ENCODE measurements at places on chromosomes 12 and 14.

GRCh38 chr14:42563313-42563712 lies 956.6 kb downstream of the LRFN5 start:
- H3K36me3 ChIP-seq, result no peaks in the 10 kb centered on the region
- DNase-seq, result no peak
- H3K27ac ChIP-seq, result no peak overlapping the region
- H3K4me1 ChIP-seq, result no peaks in the 10 kb centered on the region

GRCh38 chr12:27561535-27562350 lies 37.7 kb downstream of the PPFIBP1 start:
- H3K27me3 ChIP-seq, result no peaks in the 10 kb centered on the region
- DNase-seq, result no peak
- H3K4me1 ChIP-seq, result peaks cover 9% of the 10 kb centered on the region

DNA sequence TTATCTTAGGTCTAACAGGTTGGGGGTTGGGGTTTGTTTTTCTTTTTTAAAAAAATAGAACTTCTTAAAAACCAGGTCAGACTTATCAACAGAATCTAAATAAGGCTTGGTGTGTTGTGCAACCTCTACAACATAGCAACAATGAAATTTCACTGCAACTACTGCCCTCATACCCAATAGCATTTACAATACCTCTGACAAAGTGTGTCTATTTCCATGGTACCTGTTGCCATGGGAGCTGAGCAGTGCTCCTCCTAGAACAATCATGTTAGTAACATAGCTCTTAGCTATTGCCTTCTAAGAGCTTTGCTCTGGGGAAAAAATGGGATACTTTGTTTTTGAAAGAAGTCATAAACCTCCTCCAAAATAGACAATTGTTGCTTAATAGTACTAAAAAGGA lies 103.3 kb upstream of the CCDC175 start:
- DNase-seq, result no peak
- no peak overlapping the region for H3K4me3 ChIP-seq
- no peak overlapping the region for H3K27ac ChIP-seq
- peaks cover 9% of the 10 kb centered on the region for H3K27me3 ChIP-seq
- no peaks in the 10 kb centered on the region for H3K36me3 ChIP-seq

GRCh38 chr12:2262449-2262848 lies 209.7 kb downstream of the CACNA1C start:
- peaks cover 3% of the 10 kb centered on the region for H3K4me1 ChIP-seq
- H3K4me3 ChIP-seq, result no peak overlapping the region
- no peaks in the 10 kb centered on the region for H3K36me3 ChIP-seq

GRCh38 chr12:117158911-117159553 lies 31.2 kb downstream of the FBXO21 start:
- peaks cover 3% of the 10 kb centered on the region for H3K4me1 ChIP-seq
- H3K27me3 ChIP-seq, result no peaks in the 10 kb centered on the region
- H3K27ac ChIP-seq, result no peak overlapping the region
- peaks cover 47% of the 10 kb centered on the region for H3K36me3 ChIP-seq

DNA sequence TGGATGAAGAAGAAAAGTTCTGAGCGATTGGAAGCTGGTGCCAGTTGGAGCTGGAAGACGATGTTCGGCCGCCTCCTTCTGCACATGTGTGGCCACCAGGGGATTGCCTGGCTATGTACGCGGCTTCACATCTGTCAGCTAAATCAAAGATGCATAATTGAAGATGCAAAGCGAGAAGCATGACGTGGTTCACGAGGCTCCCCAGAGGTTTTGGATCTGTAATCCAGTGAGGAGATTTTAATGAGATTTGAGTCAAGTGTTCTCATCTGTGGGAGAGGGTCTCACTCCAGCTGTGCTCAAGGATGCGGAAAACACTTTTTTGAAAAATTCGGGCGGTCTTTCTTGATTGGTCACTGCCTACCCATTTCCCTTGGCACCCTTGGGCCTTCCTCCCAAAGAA lies 94.6 kb downstream of the PAX9 start:
- no peaks in the 10 kb centered on the region for H3K4me1 ChIP-seq
- H3K36me3 ChIP-seq, result no peaks in the 10 kb centered on the region
- no peak overlapping the region for H3K4me3 ChIP-seq
- H3K27me3 ChIP-seq, result no peaks in the 10 kb centered on the region
- no peak overlapping the region for H3K27ac ChIP-seq

- H3K27ac ChIP-seq, result no peak overlapping the region
- no peak for DNase-seq
- H3K4me3 ChIP-seq, result no peak overlapping the region
- peaks cover 24% of the 10 kb centered on the region for H3K4me1 ChIP-seq
These were observed 904 bp downstream of the CACNA1C start for GRCh38 chr12:2053691-2054090.

GRCh38 chr12:65536876-65537681 lies 258.6 kb downstream of the MSRB3 start:
- no peaks in the 10 kb centered on the region for H3K27me3 ChIP-seq
- H3K36me3 ChIP-seq, result no peaks in the 10 kb centered on the region
- no peak overlapping the region for H3K4me3 ChIP-seq
- H3K27ac ChIP-seq, result no peak overlapping the region

DNA sequence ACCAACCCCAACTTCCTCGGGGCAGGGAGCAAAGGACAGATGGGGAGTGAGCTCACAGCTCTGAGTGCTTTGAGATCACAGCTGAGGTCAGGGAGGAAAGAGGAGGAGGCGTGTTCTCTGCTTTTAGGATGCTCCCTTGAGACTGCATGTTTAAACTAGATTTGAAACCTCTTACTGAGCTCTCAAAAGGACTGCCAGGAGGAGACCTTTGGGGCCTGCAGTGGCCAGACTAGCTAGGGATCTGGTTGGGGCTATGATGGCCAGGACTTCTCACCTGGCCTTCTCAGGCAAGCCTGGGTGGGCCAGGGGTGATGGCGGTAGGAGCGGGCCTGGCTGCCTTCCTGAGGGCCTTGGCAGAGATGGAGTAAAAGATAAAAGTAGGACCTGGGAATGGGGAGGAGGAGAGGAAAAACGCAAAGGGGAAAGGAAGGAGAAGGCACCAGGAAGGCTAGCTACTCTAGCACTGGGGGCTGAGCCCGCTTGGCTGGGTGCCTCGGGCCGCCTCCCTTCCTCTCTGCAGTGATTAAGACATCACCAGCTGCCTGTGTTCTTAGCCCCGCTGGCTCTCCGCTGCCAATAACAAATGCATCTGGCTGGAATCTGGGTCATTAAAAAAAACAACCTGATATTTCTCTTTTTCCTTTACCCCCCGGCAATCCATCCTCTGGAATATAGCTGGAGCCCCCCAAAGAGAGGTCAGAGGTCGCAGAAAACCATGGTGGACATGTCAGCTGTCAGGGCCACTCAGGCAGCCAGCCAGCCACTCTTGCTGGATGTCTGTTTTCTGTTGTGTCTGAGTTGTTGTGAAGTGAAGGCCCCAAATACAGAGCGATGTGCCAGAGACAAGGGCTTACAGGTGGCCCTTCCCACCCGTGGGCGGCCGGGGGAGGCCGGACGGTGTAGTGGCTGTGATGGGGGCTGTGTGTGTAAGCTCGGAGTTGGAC lies 141.3 kb downstream of the TSPAN9 start:
- H3K36me3 ChIP-seq, result no peaks in the 10 kb centered on the region
- H3K4me1 ChIP-seq, result no peaks in the 10 kb centered on the region
- no peak overlapping the region for H3K27ac ChIP-seq
- H3K4me3 ChIP-seq, result no peak overlapping the region
- peaks cover 9% of the 10 kb centered on the region for H3K27me3 ChIP-seq
- DNase-seq, result no peak

- no peak for DNase-seq
- H3K4me1 ChIP-seq, result no peaks in the 10 kb centered on the region
- H3K36me3 ChIP-seq, result no peaks in the 10 kb centered on the region
These were observed 31.0 kb downstream of the SIX1 start for GRCh38 chr14:60618241-60618640.

GRCh38 chr14:64971943-64972791 lies at the start of gene RAB15:
TSS of gene RAB15 (minus strand) at chr14:64972336. CDS start at chr14:64972076, 260 bp downstream.
- DNase-seq, result peak; percentile 66
- H3K4me3 ChIP-seq, result peak within 1 kb of the TSS; percentile 80
- no peak within 1 kb of the TSS for H3K27ac ChIP-seq
- no peaks in the 10 kb centered on the region for H3K36me3 ChIP-seq

DNA sequence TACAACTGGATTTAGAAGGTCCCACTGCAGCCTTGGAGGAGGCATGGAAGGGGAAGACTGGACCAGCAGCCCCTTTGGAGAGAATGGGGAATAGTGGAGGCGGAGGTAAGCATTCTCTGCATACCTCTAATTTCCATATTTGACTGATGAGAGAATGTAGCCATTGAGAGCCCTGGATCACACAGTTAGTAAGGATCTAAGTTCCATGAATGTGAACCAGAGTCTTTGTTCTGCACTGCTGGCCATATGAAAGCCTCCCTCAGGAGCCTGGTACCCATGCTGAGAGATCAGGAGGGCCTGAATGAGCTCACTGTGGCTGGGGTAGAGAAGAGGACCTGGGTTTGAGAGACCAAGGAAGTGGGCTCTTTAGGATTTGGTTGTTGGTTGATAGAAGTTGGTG lies 192.1 kb downstream of the TMEM132C start:
- H3K4me1 ChIP-seq, result no peaks in the 10 kb centered on the region
- no peak for DNase-seq
- no peak overlapping the region for H3K4me3 ChIP-seq
- H3K27me3 ChIP-seq, result no peaks in the 10 kb centered on the region
- H3K36me3 ChIP-seq, result no peaks in the 10 kb centered on the region

DNA sequence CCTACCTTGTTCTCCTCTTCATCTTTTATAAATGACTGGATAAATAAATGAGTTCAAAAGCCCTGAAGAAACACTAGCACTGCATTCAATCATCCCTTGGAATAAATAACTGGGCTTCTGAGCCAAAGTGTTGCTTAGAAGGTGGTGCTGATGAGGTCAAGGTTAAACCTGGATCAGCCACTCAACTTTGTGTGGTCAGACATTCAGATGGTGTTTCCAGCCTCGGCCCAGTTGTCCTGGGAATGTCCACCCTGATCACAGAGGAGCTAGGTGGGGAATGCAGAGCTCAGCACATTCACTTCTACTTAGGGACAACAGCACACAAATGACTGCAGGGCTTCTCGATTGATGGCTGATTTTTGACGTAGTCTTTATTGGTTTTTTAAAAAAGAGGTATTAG lies 88.7 kb downstream of the SLC8A3 start:
- H3K4me3 ChIP-seq, result no peak overlapping the region
- DNase-seq, result no peak
- peaks cover 24% of the 10 kb centered on the region for H3K27me3 ChIP-seq
- H3K4me1 ChIP-seq, result no peaks in the 10 kb centered on the region

- no peaks in the 10 kb centered on the region for H3K4me1 ChIP-seq
- no peak for DNase-seq
- no peak overlapping the region for H3K27ac ChIP-seq
- H3K4me3 ChIP-seq, result no peak overlapping the region
- no peaks in the 10 kb centered on the region for H3K36me3 ChIP-seq
- peaks cover 18% of the 10 kb centered on the region for H3K27me3 ChIP-seq
These were observed 120.7 kb upstream of the PCED1B start for GRCh38 chr12:46958599-46959290.

GRCh38 chr12:124191024-124191359 lies 103.9 kb upstream of the RFLNA start:
- no peaks in the 10 kb centered on the region for H3K27me3 ChIP-seq
- DNase-seq, result peak; percentile 22
- peaks cover 12% of the 10 kb centered on the region for H3K4me1 ChIP-seq

DNA sequence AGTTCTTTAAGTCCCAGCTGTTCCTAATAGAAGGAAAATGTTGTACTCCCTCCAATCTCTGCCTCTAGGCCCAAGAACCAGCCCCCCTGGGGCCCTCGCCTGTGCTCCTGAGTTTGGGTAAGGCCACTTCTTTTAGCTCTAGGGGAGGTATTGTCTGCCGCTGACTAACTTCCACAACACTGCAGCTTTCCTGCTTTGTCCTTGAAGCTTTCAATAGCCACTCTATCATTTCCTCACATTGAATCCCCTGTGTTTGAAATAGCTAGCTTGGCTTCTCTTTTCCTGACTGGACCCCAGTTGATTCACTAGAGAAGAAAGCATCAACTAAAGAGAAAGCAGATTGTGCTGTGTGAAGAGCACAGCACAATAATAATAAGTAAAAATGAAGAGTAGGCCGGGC lies 28.8 kb downstream of the KRT80 start:
- peaks cover 15% of the 10 kb centered on the region for H3K27me3 ChIP-seq
- peaks cover 6% of the 10 kb centered on the region for H3K36me3 ChIP-seq
- peak overlapping the region; percentile 8 for H3K27ac ChIP-seq
- H3K4me3 ChIP-seq, result no peak overlapping the region
- no peak for DNase-seq
- H3K4me1 ChIP-seq, result peaks cover 55% of the 10 kb centered on the region

GRCh38 chr12:2008677-2009076 lies 4.4 kb upstream of the DCP1B start:
- H3K4me3 ChIP-seq, result no peak overlapping the region
- peaks cover 22% of the 10 kb centered on the region for H3K27me3 ChIP-seq
- H3K27ac ChIP-seq, result no peak overlapping the region
- peaks cover 6% of the 10 kb centered on the region for H3K36me3 ChIP-seq

DNA sequence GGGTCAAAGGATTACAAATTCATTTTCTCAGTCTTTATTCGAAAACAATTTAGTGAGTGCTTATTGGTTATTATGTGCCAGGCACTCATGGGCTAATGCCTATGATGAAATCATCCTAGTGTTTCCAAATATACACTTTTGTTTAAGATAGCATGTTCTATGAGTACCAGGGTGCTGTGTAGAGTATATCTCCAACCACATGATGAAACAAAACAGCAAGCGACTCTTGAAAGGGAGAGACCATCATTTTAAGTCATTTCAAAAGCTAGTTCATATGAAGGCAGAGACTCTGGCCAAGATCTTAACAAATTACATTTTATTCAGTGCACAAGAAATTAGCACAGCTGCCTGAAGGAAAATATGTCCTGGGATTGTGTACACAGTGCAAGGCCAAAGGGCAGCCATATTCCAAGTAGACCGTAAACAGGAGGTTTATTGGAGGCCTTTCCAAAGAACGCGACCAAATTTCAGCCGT lies 204.2 kb downstream of the EFCAB11 start:
- peaks cover 4% of the 10 kb centered on the region for H3K36me3 ChIP-seq
- no peak for DNase-seq
- peaks cover 17% of the 10 kb centered on the region for H3K4me1 ChIP-seq
- H3K27me3 ChIP-seq, result no peaks in the 10 kb centered on the region

- no peak for DNase-seq
- H3K36me3 ChIP-seq, result no peaks in the 10 kb centered on the region
- peaks cover 5% of the 10 kb centered on the region for H3K27me3 ChIP-seq
- H3K4me1 ChIP-seq, result peaks cover 26% of the 10 kb centered on the region
- no peak overlapping the region for H3K4me3 ChIP-seq
These were observed 47.6 kb upstream of the HIF1A start for GRCh38 chr14:61647704-61648103.
